Endothelial cell (in vitro differentiated cells): ENCODE measurements at places on chromosomes 7 and 10.
A peak's percentile ranks its signal among the peaks of the same experiment; 100 is the strongest.

- no peaks in the 10 kb centered on the region for H3K36me3 ChIP-seq
- peak overlapping the region; percentile 96 for H3K27ac ChIP-seq
- peaks cover 55% of the 10 kb centered on the region for H3K4me1 ChIP-seq
- H3K4me3 ChIP-seq = peak overlapping the region; percentile 68
- peak; percentile 31 for DNase-seq
- peaks cover 1% of the 10 kb centered on the region for H3K27me3 ChIP-seq
Observed at GRCh38 chr10:102280397-102281101, 35.2 kb downstream of the GBF1 start.

GRCh38 chr7:69994218-69994617 lies 395.9 kb downstream of the AUTS2 start:
- H3K4me1 ChIP-seq = peaks cover 6% of the 10 kb centered on the region
- H3K36me3 ChIP-seq = no peaks in the 10 kb centered on the region
- no peak overlapping the region for H3K27ac ChIP-seq
- DNase-seq = no peak
- H3K27me3 ChIP-seq = no peaks in the 10 kb centered on the region

DNA sequence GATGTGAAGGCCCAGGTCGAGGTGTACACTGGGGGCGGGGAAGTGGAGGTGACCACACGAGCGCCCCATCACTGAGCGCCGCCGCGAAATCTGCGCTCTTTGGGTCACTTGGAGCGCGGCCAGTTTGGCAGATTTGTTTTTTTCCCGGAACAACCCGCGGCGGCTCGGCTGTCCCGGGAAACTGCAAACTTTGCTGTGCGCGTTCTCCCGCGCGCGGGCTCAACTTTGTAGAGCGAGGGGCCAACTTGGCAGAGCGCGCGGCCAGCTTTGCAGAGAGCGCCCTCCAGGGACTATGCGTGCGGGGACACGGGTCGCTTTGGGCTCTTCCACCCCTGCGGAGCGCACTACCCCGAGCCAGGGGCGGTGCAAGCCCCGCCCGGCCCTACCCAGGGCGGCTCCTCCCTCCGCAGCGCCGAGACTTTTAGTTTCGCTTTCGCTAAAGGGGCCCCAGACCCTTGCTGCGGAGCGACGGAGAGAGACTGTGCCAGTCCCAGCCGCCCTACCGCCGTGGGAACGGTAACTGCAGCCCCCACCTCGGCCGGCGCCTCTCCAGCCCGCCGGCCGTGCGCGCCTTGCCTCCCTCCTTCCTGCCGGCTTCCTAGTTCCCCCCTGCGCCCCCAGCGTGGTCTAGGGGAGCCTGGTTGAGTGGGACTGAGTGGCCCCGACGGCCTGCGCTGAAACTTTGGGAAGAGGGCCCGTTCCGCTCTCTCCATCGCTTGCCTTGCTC lies at the start of gene CASP7:
TSS of gene CASP7 (plus strand) at position 450 of the 727 bp plus-strand sequence. CDS start 17,582 bp downstream, outside the sequence.
- DNase-seq = peak; percentile 72
- peak within 1 kb of the TSS; percentile 96 for H3K4me3 ChIP-seq
- peak within 1 kb of the TSS; percentile 90 for H3K27ac ChIP-seq
- peaks cover 19% of the 10 kb centered on the region for H3K4me1 ChIP-seq

DNA sequence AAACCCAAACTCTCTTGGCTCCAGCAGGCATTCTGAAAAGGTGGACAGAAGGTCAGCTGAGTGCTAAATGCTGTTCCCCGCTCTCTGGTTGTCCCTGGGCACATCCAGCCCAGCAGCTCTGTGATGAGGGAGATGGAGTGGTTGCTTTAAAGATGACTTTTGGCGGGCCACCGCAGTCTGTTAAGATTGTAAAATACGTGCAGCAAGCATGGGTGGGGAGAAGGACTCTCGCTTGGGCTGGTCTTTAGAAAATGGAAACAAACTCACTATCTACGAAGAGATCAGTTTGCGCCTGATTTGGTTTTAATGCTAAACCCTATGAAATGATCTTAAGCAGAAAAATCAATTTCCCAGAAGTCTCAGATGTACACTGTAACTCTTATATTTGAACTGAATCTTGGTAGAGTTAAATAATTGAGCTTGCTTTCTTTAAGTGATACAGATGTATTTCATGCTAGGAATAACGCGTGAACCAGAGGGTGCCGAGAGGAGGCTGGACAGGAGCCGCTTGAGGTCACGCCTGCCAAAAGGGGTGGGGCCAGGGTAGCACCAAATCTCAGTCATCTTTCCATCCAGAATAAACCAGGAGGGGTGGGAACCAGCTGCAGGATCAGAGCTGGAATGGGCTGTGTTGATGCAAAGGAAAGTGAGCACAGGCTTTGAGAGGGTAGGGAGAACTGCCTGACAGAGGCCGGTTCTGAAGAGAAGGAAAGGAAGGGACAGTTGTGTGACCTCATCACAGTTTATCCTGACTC lies 170.2 kb upstream of the MKI67 start:
- DNase-seq = no peak
- H3K27me3 ChIP-seq = peaks cover 3% of the 10 kb centered on the region
- no peak overlapping the region for H3K27ac ChIP-seq
- no peaks in the 10 kb centered on the region for H3K4me1 ChIP-seq
